ENCODE measurements at places on chromosomes 7 and 10. TPM values are rescaled to one million over a fixed set of nuclear protein-coding genes. Genes with fewer than 3 reads are reported as not detected.

DNA sequence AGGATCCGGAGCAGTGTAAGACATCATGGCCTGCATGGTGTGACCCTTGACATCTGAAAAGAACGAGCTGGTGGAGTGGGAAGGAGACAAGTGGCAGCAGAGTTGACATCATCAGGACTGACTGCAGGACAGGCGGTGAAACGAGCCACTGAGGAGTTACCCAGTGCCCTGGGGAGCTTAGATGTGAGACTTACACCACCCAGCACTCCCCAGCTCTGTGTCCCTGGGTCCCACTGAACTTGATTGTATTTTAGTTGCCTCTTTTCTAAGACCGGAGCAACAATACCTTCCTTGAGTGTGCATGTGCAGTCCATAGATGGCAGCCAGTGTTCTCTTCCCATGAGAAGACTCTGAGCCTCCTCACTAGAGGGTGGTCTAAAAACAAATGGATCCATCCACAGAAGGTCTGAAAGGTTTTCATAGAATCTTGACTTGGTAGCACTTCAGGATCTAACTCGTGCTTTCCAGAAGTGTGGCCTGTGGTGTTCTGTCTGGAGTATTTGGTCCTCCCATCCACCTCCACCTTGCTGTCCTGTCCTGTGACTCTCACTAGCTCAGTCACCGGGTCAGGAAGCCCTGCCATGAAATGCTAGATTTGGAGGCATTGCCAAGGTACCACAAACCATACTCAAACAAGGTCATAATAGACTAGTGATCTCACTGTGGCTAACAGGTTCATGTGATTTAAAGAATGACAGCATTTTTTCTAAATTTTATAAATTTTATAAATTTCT, 59.0 kb downstream of the IKZF1 start:
- no peak for DNase-seq

ACSL5 gene
- total RNA-seq = 12.3 TPM

DNA sequence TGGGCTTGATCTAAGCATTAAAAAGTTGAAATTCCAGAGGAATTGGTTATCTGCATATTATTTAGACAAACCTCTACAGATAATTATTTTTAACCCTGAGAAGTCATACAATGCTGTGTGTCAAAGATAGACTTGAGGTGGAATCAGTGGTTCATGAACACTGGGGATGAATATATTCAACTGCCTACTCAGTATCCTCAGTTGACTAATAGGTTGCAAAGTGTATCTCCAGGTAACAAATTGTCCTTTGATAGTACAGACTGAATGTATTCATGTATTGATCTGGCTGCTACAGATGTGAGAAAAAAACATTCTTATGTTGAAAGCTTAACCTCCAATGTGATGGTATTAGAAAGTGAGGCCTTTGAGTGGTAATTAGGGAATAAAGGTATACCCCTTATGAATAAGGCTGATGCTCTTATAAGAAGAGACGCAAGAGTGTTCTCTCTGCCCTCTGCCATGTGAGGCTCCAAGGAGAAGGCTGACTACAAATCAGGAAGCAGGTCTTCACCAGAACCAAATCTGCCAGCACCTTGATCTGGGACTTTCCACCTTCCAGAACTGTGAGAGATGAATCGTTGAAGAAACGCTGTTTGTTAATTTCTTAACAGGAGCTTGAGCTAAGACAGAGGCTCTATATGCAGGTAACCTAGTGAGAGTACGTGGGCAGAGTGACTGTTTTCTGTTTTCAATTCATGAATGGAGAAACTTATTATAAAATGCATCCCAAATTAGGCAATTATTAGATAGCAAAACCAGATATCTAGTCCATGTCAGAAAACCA, 7.5 kb downstream of the MRPL32 start:
- DNase-seq = no peak

DNA sequence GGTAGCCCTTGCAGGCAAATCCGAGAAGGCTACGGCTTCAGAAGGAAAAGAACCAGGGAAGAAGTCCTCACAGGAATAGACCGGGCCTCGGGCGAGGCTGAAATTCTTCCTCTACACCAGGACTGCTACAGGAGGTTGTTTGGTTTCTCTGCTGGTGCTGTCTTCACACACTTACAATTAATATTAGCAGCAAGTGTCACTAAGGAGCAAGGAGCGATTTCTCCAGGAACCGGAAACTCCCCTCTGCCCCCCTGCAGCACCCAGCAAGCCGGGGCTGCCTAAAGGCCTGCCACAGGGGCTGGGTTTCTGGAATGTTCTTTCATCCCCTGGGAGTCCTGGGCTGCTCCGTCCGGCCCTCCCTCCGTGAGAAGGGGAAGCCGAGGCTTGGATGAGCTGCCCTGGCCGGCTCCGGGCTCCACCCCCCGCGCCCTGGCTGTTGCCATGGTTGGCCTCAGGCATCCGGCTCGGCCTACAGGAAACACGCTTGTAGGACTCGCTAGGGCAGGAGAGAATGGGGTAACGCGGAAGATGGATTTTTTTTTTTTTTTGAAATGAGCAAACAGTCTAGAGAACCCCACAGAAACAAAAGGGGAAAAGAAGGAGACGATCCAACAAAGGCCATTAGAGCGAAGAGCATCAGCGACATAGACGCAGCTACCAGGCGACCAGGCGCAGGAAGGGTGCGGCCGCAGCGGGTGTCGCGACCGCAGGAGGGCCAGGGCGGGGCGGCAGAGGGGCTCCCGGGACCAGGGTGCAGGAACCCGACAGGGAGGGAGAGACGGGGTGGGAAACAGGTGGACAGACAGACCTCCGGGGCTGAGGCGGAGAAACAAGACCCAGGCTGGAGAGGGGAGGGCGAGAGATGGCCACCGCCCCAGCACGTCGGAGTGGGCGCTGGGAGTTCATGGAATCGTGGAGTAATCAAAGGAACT, 33.0 kb downstream of the EN2 start:
- DNase-seq = no peak

ZPBP gene
- total RNA-seq = not detected

All from tibial nerve (tissue), 4 donors.